NCI-H774 (cell line): ENCODE measurements at places on chromosomes 5 and 9.

- no peak for DNase-seq
Observed at GRCh38 chr5:3786891-3787430, 191.3 kb downstream of the IRX1 start.

DNA sequence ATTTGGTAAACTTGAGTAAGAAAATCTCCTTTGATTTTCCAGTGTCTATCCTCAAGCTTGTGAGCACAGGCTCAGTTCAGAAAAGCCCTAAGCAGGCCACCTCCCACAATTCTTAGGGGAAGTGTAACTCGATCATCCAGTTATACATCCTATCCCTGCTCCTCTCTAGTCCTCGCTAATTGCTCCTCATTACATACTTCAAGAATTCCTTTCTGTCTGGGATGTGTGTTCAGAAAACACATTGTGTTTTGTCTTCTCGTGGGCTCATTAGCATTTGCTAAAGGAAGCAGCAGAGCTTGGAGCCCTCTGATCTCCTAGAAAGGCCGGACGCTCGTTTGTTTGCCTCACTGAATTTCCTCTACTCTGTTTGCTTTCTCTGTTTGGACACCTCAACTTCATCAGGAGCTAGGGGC lies 268.2 kb upstream of the RFX3 start:
- DNase-seq = peak; percentile 43

GRCh38 chr5:147767048-147767447 lies 15.5 kb downstream of the JAKMIP2 start:
- no peak for DNase-seq

DNA sequence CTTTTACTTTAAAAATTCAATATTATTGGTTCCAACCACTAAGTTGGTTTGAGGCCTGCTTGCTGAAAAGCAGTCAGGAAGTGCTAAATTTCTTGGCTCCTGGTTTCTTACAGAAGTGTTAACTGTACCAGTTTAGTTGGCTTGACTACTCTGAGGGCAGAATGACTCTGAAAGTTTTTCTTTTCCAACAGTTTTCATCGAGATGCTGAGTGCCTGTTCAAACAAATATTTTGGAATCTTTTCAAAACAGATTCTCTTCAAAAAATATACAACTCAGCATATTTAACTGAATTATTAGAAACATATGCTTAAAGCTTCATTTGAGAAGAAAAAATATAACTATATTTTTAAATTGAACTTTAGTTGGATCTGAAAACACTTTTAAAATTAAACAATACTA lies 37.0 kb downstream of the SLC38A9 start:
- DNase-seq = no peak

- no peak for DNase-seq
Observed at GRCh38 chr9:126442636-126443035, 116.0 kb downstream of the MVB12B start.

GRCh38 chr5:148827723-148828122 lies 1.3 kb downstream of the ADRB2 start:
- DNase-seq = no peak

DNA sequence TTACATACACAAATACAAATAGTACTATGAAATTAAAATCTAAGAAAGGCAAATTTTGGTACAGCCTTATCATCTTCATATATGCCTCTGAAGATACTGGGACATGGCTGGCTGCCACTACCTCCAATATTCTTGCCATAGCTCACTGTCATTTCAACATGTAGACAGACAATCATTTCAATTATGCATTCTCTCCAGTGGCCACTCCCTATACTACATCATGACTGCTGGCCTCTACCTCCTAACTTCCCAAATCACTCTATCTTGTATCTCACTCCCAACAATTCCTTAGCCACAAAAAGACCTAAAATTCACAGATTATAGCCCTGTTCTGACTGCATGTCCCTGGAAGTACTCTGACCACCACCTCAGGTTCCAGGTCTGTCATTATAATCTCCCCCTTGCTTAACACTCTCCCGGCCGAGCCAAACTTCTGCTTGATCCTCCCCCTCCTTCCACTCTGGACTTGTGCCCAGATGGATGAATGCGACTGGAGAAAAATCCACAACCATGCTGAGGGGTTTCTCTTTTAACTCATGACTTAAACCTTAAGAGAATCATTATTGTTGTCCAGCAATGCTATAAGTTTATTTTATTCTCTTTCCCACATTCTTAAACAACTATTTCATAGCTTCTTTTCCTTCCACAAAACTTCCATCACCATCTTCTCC lies 225.3 kb upstream of the TLE4 start:
- DNase-seq = no peak

GRCh38 chr5:117191251-117191650 lies 616.6 kb upstream of the SEMA6A start:
- DNase-seq = no peak

GRCh38 chr9:5453004-5453403 lies 2.7 kb downstream of the CD274 start:
- DNase-seq = no peak

- DNase-seq = no peak
Observed at GRCh38 chr9:131591845-131592208, 46.5 kb downstream of the PRRT1B start.
